Stimulated activated CD8-positive, alpha-beta memory T cell treated with anti-CD3 and anti-CD28 coated beads, Interleukin-4, amount 100 ng/mL, for 24 hours (primary cell): ENCODE measurements at places on chromosomes 12 and 14.

DNA sequence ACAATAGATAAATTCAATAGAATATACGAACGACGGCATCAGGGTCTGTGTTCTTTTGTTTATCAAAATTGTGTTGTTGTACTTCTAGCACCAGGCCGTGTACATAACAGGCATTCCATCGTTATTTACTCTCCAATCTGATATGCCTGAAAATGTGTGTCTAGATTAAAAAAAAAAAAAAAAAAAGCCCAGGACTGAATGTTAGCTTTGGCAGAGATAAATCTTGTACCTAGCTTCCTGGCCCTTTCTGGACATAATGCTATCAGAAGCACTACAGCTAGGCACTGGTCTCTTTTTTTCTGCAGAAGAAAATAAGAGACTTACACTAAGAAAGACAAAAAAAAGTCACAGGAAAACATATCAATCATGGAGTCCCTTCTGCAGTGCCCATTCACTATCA, 37.0 kb downstream of the CDKL1 start:
- DNase-seq = no peak

DNA sequence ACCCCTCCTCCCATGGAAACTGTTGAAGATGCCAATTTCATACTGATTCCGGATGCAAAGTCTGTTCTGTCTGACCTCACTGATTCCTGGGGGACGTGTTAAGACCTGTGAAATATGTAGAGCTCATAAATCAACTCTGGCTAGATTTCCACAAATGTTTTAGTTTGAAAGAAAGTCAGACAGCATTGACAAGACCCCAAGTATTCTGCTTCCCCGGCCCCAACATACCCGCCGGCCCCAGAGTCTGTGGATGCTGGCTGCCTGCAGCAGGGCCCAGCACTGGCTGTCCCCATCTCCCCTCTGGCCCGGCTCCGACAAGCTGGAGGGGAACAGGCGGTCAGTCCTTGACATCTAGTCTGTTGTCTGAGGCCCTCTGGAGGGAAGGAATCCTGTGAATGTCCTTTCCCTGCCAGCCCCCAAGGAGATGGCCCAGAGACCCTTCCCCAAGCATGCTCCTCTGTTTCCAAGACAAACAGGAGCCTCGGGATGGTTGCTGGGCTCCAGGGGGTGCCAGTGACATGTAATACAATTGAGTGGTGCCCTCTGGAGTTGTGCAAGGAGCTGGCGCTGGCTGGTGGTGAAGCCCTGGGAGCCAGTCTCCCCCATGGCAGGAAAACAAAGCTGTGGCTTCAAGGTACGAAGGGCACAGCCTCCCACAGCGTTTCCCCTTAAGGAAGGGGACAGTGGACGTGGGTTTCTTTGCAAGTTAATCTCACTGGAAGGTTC, 22.3 kb downstream of the FBLN5 start:
- no peak for DNase-seq

DNA sequence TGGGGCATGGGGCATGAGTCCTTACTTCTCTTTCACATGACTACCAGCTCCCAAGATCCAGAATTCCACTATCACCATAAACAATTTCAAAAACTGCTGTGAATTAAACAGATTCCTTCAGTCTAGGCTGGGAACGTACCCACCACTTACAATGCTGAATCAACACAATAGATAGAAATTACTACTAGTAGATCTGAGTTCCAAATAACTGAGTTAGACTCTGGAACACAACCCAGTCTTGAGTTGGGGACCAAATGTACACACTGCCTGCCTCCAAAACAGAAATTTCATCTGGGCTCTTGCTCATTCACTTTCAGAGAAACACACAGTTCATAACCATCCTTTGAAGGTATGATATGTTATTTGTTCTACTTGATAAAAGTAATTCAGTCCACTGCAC, 8.9 kb downstream of the CORO1C start:
- no peak for DNase-seq

GRCh38 chr12:57248934-57249742, 1.8 kb downstream of the STAC3 start:
- no peak for DNase-seq

- no peak for DNase-seq
These were observed 7.9 kb downstream of the PFKM start for GRCh38 chr12:48126953-48127630.

DNA sequence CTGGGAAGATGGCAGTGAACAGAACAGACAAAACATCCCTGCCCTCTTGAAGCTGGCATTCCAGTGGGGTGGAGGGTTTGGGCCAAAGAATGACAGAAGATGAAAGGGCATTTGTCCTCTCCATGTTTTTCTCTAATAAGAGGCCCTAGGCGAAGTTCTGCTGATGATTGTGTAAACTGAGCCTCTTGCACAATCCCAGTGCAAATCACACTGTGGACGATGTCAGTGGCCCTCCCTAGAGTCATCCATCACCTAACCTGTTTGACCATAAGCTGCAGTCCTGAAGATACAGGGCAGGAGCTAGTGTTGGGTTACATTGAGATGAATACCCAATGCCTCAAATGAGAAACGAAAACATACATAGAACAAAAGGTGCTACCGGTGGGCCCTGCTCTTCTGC, 622.4 kb upstream of the TBX3 start:
- DNase-seq = no peak

DNA sequence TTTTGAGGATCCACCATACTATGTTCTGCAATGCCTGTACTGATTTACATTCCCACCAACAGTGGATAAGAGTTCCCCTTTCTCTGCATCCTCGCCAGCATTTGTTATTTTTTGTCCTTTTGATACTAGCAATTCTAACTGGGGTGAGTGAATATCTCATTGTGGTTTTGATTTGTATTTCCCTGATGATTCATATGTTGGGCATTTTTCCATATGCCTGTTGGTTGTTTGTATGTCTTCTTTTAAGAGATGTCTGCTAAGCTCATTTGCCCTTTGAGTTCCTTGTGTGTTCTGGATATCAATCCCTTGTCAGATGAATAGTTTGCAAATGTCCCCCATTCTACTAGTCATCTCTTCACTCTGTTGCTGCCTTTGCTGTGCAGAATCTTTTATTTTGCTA, 49.0 kb upstream of the MSRB3 start:
- no peak for DNase-seq

DNA sequence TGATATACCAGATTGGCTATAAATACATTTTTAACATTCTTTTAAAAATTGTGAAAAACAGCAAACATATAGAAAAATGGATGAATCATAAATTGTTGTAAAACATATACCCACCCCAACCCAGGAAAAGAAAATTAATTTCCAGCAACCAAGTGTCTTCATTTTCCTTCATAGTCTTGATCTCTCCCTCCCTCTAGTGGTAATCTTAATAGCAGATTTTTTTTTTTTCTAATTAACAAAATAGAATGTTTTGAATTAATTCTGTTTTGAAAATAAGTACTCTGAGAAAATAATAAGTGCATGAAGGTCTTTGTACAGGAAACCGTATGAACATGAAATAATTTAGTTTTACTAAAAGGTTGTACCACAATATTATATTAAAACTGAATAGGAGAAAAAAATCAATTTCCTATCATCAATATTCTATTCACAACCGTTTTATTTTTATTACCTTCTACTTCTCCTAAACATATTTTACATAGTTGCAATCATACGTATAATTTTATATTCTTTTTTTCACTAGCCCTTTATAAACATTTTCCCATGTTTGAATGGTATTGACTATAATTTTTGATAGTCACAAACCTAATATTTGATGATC, 7.0 kb downstream of the ETNK1 start:
- no peak for DNase-seq

- DNase-seq = no peak
These were observed 4.3 kb downstream of the RTL1 start for GRCh38 chr14:100898935-100899883.
